ENCODE measurements at places on chromosomes 4 and X.

GRCh38 chrX:40281336-40282005 is 183.7 kb upstream of the BCOR start:
- no peak for DNase-seq

DNA sequence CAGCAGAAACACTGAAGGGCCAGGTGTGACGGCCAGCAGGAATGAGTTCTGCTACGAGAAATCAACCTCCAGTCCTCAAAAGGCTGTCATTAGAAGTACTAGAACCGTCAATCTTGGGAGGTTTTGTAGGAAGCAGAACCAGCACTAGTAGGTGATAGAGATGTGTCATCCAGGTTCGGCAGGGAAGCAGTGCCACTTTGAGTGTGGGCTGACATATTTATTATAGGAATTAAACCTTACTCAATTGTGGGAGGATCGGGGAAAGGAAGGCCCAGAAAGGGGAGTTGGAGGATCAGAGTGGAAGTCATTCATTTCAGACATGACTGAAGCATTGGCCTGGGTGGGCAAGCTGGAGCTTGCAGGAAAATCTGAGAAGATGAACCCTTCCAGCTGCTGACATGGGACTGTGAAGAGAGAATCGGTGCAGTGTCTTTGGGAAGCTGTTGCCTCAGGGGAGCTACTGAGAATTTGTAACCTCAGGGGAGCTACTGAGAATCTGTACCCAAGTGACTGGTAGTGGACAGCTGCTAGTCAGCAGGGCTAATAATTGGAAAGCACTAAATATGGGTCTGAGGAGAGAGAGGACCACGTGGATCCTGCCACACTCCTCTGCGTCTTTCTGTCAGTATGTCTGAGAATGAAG is 177.4 kb downstream of the SPRY1 start:
- DNase-seq, result no peak

DNA sequence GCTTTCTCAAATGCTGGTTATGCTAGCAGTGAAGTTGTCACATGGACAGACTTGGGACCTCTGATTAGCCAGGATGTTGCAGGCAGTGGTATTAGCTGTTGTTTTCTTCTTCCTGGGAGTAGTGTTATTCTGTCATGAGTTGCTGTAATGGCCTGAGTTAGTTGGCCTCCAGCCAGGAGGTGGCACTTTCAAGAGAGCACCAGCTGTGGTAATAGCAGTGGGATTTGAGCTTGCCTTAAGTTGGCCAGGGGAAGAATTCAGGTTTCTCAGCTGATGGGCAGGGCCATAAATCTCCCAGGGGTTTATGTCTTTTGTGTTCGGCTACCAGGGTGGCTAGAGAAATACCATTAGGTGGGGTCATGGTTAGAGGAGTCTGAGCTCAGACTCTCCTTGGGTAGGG is 132.6 kb downstream of the GLUD2 start:
- no peak for DNase-seq

DNA sequence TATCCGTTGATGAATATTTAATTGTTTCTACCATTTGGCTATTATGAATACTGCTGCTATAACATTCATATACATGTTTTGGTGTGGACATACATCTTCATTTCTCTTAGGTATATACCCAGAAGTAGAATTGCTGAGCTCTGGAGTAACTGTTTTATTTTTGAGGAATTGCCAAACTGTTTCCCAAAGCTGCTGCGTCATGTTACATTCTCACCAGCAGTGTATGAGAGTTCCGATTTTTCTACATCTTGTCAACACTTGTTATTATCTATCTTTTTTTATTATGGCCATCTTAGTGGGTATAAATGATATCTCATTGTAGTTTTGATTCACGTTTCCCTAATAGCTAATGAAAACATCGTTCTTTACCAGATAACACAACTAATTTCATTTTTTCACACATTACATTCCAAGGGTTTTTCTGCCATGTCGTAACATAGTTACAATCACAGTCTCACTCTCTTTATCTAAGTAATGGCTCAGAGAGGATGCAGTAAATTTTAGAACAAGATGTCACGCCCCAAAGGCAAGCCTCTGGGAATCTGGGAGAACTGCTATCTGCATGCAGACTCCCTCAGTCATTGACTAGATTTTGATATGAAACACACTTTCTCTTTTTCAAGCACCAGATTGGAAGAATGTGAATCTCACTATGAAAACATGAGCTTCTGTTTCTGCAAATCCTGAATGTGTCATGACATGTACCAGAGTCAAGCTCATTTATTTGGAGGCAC is 10.3 kb downstream of the ARHGAP6 start:
- DNase-seq, result no peak

DNA sequence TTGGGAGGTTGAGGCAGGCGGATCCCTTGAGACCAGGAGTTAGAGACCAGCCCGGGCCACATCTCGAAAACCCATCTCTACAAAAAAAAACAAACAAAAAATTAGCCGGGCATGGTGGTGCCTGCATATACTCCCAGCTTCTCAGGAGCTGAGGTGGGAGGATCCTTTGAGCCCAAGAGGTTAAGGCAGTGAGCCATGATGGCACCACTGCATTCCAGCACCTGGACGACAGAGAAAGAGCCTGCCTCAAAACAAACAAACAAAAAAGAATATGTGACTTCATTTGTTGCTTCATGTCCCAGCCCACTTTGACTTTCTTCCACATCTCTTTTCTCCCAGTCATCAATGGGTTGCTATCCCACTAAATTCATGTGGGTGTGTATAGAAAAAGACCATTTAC is 79.7 kb downstream of the BCOR start:
- DNase-seq, result no peak

DNA sequence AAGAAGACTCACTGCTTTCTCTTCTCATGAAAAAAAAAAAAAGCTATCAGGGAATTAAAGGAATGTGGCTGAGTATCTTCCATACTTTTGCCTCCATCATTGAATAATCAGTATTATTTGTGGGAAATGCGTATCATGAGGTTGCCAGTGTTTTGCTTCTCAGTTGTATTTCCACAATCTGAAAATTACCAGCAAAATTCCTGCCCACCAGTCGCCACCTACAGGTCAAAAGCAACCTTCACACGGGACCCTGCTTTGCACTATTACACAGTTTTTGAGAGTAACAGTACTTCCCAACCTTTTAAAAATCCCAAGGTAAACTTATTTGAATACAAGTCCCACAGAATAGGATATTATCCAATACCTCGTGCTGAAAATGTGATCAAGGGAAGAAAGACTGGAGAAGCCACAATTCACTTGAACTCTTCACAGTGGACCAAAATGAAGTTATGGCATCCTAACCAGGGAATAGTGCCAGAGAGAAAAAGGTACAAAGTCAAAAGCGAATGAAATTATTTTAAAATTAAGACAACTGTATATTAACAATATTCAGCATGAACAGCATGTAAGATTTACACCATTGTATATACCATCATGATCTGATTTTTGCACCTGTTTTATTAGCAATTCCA is 30.4 kb downstream of the PGRMC1 start:
- no peak for DNase-seq

DNA sequence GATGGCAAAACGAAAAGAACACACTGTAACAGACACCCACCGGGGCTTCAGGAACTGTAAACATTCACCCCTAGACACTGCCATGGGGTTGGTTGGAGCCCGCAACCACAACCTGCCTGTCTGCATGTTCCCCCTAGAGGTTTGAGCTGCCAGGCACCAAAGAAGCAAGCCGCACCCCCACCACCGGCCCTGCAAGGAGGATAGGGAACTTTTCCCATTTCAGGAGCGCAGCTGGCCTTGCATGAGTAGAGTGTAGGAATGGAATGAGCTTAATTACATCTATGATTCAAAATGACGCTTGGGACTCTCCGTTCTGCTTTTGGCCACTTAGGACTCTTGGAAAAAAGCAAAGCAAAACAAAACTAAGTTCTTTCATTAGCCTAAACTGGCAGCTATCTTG is 243.6 kb upstream of the CTSO start:
- DNase-seq, result no peak

- DNase-seq, result no peak
Measured at GRCh38 chr4:52592287-52592686, 66.8 kb downstream of the USP46 start.

DNA sequence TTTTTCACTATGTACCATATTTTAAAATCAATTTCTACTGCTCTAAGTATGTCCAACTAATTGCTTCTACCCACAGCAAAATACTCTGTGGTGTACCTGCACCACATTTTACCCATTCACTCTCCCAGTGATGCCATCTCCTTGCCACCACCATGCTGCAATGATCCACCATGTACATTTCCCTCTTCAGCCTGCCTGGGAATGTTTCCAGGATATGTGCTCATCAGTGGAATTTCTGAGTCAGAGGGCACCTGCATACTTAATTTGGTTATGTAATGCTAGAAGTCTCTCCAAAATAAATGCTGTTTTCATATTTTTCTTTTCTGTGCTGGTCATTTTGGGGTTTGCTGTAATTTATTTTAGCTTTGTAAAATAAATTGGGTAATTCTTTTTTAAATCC is 33.2 kb upstream of the OCIAD2 start:
- DNase-seq, result no peak

- DNase-seq, result no peak
Measured at GRCh38 chr4:177128306-177128705, 181.4 kb upstream of the NEIL3 start.

GRCh38 chrX:27336466-27337091 is 126.6 kb downstream of the PPP4R3C start:
- no peak for DNase-seq

- no peak for DNase-seq
Measured at GRCh38 chrX:154367474-154368308, 6.7 kb downstream of the FLNA start.

GRCh38 chr4:78481180-78481579 is 70.4 kb upstream of the ANXA3 start:
- DNase-seq, result no peak

DNA sequence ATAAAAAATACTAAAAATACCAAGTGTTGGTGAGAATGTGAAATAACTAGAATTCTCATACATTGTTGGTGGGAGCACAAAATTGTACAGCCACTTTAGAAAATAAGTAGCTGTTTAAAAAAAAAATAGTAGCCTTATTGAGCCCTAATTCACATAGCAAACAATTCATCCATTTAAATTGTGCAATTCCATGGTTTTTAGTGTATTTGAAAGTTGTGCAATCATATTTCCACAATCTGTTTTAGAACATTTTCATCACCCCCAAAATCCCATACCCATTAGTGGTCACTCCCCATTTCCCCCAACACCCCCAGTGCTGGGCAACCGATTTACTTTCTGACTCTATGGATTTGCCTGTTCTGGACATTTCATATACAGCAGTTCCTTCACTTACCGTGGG is 37.1 kb downstream of the STX18 start:
- no peak for DNase-seq

DNA sequence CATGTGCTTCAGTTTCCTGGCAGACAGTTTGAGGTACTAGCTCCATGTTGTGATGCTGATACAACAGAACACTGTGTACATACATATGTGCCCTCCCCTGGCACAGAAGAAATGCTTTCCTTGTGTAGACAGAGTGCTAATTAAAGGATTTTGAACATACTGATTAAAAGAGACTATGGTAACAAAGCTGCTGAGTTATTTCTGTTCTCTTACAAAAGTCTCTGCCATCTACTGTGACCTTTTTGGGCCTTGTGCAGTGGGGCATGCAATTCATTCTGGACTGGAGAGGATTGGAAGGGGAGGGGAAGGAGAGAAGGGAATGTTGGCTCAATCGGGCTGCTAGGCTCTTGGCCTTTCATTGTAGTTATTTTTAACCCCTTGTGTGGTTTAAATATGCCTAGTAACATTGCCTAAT is 6.0 kb downstream of the PDLIM5 start:
- no peak for DNase-seq

DNA sequence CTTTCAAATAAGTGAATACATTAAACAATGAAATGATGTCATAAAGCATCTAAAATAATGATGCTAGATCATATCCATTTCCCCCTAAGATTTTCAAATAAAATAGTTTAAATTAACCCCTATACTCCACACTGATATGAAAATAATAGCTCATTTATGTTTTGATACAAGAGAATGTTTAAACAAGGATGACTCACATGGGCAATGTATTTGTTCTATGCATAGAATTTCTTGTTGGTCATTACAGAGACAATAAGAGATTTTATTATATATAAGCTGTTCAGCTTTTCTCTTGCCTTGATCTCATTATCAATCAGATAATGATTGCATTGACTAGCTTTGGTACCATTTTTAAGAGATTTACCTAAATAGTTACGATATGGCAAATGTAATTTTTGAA is 411.7 kb downstream of the ARHGAP24 start:
- no peak for DNase-seq

DNA sequence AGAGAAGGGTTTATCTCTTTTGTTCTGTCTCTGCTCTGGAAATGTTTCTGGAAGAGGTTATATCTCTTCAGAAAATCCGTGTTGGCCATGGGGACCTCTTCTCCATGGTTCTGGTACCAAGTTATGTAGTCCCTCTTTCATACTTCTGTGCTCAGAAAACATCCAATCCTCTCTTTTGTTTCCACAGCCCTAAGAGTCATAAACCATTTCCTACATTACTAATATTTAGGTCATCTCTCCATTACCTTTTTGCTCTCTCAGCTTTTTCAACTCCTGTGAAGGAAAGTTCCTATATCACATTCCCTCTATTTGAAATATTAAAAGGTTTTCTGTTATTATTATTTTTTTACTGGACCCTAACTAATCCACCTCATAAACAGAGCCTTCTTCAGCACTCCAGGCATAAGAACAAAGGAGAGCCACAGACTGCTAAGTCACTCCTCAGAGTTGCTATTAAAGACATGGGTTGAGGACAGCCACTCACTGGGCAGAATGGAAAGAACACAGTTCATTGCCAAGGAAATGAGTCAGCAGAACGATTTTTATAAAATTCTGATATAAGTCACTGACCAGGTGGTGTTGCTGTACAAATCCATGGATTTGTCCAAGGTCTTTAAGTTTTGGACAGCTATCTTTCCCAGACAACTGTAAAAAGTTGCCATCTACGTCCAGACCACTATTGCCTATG is 122.4 kb upstream of the NPY2R start:
- no peak for DNase-seq

Data from stimulated activated CD8-positive, alpha-beta memory T cell treated with anti-CD3 and anti-CD28 coated beads, Interleukin-7, amount 100 ng/mL, for 48 hours (primary cell).